Activated T-helper 1 cell treated with Interleukin-2 at 50 U/mL for 16 hours (primary cell): ENCODE measurements at places on chromosomes 7 and 10.

DNA sequence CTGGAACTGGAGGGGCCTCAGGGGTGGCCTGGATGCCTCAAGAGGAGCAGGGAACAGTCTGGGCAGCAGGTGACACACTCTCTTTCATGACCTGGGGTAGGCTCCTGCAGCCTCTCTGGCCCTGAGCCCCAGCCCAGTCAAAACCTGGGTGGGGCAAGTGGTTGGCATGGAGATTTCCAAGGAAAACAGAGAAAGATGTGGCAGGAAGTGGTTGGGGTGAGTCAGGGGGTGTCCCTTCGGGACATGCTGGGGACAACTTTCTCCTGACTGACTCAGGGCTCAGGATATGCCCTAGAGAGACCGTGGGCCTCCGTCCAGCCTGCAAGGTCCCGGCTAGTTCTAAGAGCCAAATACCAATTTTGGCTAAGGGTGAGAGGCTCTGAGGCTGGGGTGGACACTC lies 2.9 kb downstream of the AQP1 start:
- no peak for DNase-seq

DNA sequence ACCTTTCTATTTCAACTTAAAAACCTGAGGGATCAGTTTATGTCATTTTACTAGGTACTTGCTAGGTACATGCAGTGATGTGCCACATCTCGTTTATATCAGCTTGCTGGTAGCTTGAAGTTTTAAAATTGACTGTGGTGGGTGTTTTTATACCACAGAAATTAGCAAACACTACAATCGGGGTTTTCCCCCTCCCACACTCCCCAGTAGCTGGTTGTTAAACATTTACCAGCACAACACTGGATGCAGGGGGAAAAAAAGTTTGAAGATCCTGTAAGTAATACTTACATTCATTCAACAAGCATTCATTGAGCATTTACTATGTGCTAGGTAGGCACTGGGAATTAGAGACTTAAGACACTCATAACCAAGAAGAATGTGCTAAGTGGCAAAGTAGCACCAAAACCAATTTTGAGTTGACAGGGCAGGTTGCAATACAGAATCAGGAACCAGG lies 32.6 kb downstream of the USP6NL start:
- DNase-seq = no peak

GRCh38 chr7:148463210-148463609 lies 127.4 kb upstream of the C7orf33 start:
- DNase-seq = no peak

DNA sequence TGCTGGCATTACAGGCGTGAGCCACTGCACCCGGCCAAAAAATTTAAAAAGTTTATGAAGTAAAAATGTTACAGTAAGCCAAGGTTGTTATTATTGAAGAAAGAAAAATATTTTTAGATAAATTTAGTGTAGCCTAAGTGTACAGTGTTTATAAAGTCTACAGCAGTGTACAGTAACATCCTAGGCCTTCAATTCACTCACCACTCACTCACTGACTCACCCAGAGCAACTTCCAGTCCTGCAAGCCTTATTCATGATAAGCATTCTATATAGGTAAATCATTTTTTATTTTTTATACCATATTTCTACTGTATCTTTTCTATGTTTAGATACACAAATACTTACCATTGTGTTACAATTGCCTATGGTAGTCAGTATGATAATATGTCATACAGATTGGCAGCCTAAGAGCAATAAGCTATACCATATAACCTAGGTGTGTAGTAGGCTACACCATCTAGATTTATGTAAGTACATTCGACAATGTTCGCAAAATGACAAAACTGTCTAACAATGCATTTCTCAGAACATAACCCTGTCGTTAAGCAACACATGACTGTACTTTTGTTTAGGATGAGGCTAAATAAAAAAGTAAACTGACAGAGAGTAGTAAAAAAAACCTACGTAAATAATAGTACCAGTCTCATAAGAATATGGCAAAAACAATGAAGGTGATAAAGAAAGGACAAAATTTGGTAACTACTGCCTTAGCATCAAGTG lies 77.8 kb upstream of the FAM133B start:
- no peak for DNase-seq

GRCh38 chr7:29274146-29275017 lies 79.8 kb downstream of the CHN2 start:
- DNase-seq = no peak
